ENCODE measurements at places on chromosomes 1 and 21.

DNA sequence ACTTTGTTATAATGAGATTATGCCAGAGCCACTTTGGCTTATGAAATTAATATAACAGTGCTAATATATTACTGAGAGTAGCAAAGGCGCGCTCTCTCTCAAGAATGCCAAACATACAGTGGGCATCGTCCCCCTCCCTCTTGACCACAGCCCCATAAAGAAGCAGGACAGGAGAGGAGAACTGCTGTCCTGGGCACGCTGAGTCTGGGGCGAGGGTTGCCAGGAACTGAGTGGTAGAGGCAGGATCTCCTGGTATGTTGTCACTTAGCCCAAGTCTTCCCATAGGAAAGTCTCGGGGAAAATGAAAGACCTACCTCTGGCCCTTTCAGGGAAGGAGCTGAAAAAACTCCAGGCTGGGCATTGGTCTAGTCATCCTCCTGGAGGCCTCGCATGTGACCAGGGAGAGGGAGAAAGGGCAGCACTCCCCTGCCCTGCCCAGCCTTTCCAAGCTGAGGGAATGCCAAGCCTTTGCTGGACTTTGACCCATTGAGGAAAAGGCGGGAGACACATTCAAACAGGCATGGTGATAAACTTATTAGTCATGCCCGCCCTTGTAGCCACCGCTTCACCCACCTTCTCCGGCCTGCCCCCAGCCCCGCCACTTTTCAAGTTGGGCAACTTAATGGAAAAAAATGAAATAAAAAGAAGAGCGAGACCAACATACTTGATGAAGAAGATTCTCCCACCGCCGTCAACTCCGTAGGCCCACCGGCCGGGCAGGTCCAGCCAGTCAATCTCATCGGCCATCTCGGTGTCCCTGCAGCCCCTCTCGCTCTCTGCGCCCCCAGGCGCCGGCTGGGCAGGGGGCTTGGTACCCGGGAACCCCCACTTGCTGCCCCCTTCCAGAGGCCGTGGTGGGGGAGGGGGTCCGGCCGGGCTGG lies 17.4 kb upstream of the PLEKHA6 start:
- no peaks in the 10 kb centered on the region for H3K27me3 ChIP-seq
- H3K27ac ChIP-seq: no peak overlapping the region

- no peak for DNase-seq
- no peak overlapping the region for H3K4me3 ChIP-seq
- H3K36me3 ChIP-seq: no peaks in the 10 kb centered on the region
- H3K27me3 ChIP-seq: no peaks in the 10 kb centered on the region
These were observed 23.3 kb downstream of the ZNF648 start for GRCh38 chr1:182038220-182038619.

GRCh38 chr1:151585622-151586021 lies 26.2 kb upstream of the SNX27 start:
- H3K27ac ChIP-seq: peak overlapping the region; percentile 4

- H3K4me1 ChIP-seq: no peaks in the 10 kb centered on the region
- no peak overlapping the region for H3K27ac ChIP-seq
- DNase-seq: no peak
- H3K4me3 ChIP-seq: no peak overlapping the region
These were observed 151.5 kb upstream of the BACE2 start for GRCh38 chr21:41016472-41016871.

DNA sequence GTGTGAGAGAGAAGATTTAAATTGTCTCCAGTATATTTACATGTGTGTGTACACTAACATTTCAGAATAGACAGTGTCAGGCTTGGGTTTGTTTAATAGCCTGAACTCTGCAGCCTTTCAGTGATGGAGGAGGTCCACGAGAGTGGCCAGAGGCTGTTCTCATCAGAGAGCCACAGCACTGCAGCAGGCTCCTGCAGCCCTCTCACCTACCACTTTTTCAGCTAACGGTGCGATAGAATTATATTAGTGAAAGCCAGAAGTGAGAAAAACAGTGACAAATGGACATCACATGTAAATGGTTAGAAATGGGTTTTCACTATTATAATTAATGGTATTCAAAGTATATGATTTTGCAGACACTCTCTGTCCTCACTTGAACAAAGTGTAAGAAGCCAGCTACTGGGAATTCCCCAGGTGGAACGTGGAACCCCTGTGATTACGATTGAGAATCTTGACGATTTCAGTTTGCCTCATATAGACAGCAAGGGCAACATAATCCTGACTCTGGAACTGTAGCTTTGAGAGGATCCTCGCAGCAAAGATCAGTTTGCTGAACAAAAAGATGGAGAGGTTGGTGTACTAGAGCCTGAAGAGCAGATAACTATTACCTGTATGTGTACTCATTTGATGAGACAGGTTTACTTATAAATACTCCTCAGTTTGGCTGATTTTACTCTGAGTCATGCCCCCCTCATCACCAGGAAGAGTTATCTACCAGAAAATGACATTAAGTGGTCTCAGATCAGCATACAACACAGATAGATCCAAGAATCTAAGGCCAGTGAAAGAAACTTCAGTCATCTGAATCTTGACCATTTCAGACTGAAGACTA lies 31.4 kb downstream of the IFI16 start:
- H3K36me3 ChIP-seq: no peaks in the 10 kb centered on the region
- no peak overlapping the region for H3K4me3 ChIP-seq
- H3K27me3 ChIP-seq: no peaks in the 10 kb centered on the region

- no peak overlapping the region for H3K27ac ChIP-seq
- DNase-seq: peak; percentile 75
- H3K36me3 ChIP-seq: no peaks in the 10 kb centered on the region
- H3K27me3 ChIP-seq: no peaks in the 10 kb centered on the region
These were observed 18.2 kb downstream of the PHLDA3 start for GRCh38 chr1:201450721-201451291.

GRCh38 chr1:22903113-22903512 lies 69.6 kb downstream of the LACTBL1 start:
- H3K27me3 ChIP-seq: no peaks in the 10 kb centered on the region
- H3K27ac ChIP-seq: no peak overlapping the region
- no peak for DNase-seq
- no peak overlapping the region for H3K4me3 ChIP-seq
- no peaks in the 10 kb centered on the region for H3K36me3 ChIP-seq

GRCh38 chr1:183879966-183880365 lies 75.0 kb downstream of the RGL1 start:
- H3K27me3 ChIP-seq: no peaks in the 10 kb centered on the region
- no peak overlapping the region for H3K27ac ChIP-seq
- no peak for DNase-seq
- H3K36me3 ChIP-seq: no peaks in the 10 kb centered on the region

DNA sequence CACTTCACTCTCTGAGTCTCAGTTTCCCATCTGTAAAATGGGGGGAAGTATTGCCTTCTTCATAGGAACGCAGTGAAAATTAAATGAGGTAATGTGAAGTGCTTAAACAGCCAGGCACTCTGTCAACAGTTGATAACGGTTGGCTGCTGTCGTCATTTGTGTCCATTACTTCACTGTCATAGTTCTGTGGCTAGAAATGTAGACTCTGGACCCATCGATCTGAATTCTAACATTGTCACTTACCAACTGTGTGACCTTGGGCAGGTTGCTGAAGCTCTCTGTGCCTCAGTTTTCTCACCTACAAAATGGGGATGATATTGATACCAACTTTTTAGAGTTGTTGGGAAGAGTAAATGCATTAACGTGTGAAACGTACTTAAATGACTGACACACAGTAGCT lies 152.6 kb downstream of the PTPRU start:
- no peaks in the 10 kb centered on the region for H3K27me3 ChIP-seq
- H3K27ac ChIP-seq: no peak overlapping the region
- no peaks in the 10 kb centered on the region for H3K4me1 ChIP-seq
- no peaks in the 10 kb centered on the region for H3K36me3 ChIP-seq

- no peak overlapping the region for H3K27ac ChIP-seq
- no peak for DNase-seq
- no peaks in the 10 kb centered on the region for H3K27me3 ChIP-seq
- H3K4me1 ChIP-seq: no peaks in the 10 kb centered on the region
- H3K36me3 ChIP-seq: no peaks in the 10 kb centered on the region
These were observed 137.1 kb downstream of the ETS2 start for GRCh38 chr21:38942748-38943211.

DNA sequence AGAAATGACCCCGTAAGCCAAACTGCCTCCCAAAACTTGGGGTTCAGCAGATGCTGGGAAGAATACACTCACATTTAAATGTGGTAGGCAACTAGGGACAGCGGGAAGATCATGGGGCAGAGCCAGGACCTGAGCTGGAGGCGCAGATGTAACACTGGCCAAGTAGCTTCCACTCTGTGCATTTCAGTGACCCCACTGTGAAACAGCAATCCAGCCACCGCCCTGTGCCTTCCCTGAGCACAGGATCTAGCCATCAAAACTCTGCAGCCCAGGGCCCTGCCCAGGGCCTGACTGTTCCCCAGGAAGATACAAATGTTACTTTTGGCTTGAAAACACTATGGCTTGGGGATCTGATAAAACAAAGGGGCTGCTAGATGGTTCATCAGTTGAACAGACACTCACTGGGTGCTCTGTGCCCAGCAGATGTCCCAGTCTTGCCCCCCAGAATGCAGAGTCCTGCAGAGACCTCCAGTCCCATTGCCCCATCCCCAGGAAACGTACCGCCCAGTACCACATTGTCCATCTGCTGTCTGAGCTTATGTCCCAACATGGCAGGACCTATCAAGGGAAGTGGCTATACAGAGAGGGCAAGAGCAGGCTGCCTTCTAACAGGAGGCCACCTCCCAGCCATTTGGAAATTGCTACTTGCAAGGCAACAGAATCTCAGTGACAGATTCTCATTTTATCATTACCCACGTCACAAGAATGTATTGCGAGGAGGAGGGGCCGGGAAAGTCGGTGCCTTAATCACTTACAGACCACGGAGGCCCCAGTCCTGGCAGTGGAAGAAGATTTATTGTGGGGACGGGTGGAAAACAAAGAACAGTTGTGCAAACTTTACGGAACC lies 124.0 kb downstream of the DMRTB1 start:
- H3K4me1 ChIP-seq: no peaks in the 10 kb centered on the region
- no peak for DNase-seq
- H3K4me3 ChIP-seq: no peak overlapping the region
- H3K27me3 ChIP-seq: no peaks in the 10 kb centered on the region
- H3K36me3 ChIP-seq: no peaks in the 10 kb centered on the region

DNA sequence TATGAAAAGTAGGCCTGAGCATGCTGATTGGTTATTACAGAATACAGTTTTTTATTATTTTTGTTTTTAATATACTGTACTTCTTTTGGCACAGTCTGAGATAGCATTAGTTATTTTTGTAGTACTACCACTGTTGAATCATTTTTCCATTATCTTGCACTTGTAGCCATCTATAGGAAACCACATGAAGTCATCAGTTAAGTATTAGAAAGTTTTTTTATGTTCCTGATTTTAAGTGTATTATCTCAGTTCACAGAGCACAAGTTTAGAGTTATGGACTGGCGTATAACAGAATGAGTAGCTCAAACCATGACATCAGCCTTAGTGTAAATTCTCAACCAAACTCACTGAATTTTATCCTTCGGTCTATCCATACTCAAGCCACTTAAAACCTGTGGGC lies 22.8 kb downstream of the DHX9 start:
- H3K4me3 ChIP-seq: no peak overlapping the region
- H3K27me3 ChIP-seq: no peaks in the 10 kb centered on the region
- DNase-seq: no peak
- H3K4me1 ChIP-seq: no peaks in the 10 kb centered on the region
- H3K27ac ChIP-seq: no peak overlapping the region
- peaks cover 2% of the 10 kb centered on the region for H3K36me3 ChIP-seq

GRCh38 chr21:21897275-21897883 lies 899.2 kb downstream of the NCAM2 start:
- no peaks in the 10 kb centered on the region for H3K27me3 ChIP-seq
- no peak for DNase-seq
- H3K4me1 ChIP-seq: no peaks in the 10 kb centered on the region
- H3K36me3 ChIP-seq: no peaks in the 10 kb centered on the region
- H3K27ac ChIP-seq: no peak overlapping the region

DNA sequence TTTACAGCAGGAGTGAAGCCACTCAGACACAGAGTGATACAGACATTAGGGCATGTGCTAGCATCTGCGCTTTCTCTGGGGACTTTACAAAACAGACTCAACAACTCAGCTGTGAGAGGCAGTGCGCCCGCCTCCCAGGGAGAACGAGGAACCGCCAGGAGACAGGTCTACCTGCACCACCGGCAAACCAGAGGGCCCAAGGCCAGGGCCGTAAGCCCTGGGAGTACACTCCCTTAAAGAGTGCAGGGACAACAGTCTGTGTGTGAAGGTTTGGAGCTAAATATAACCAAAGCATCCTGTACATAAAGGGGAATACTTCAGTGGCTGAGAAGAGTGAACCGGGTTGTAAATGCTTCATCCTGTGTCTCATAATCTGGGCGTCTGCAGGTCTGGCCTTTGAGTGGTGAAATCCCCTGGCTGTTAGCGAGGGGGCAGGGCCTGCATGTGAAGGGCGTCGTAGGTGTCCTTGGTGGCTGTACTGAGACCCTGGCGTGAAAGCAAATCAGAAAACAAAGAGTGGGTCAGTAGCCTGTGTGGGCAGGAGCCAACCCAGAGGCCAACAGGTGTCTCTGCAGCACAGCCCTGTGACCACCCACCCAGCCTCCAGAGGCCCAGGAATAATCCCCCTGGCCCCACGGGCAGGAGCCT lies 86.9 kb downstream of the CD247 start:
- no peaks in the 10 kb centered on the region for H3K27me3 ChIP-seq
- no peaks in the 10 kb centered on the region for H3K4me1 ChIP-seq
- no peak overlapping the region for H3K27ac ChIP-seq
- no peak for DNase-seq
- no peaks in the 10 kb centered on the region for H3K36me3 ChIP-seq

- H3K36me3 ChIP-seq: no peaks in the 10 kb centered on the region
- DNase-seq: no peak
- H3K27me3 ChIP-seq: no peaks in the 10 kb centered on the region
- no peaks in the 10 kb centered on the region for H3K4me1 ChIP-seq
- no peak overlapping the region for H3K4me3 ChIP-seq
These were observed 57.2 kb downstream of the SLC9C2 start for GRCh38 chr1:173545688-173546087.

All from ovary (tissue), 10 donors.